ENCODE measurements at places on chromosomes 11 and 22.

GRCh38 chr11:17186932-17187692 lies 20.7 kb downstream of the PIK3C2A start:
- DNase-seq: no peak

DNA sequence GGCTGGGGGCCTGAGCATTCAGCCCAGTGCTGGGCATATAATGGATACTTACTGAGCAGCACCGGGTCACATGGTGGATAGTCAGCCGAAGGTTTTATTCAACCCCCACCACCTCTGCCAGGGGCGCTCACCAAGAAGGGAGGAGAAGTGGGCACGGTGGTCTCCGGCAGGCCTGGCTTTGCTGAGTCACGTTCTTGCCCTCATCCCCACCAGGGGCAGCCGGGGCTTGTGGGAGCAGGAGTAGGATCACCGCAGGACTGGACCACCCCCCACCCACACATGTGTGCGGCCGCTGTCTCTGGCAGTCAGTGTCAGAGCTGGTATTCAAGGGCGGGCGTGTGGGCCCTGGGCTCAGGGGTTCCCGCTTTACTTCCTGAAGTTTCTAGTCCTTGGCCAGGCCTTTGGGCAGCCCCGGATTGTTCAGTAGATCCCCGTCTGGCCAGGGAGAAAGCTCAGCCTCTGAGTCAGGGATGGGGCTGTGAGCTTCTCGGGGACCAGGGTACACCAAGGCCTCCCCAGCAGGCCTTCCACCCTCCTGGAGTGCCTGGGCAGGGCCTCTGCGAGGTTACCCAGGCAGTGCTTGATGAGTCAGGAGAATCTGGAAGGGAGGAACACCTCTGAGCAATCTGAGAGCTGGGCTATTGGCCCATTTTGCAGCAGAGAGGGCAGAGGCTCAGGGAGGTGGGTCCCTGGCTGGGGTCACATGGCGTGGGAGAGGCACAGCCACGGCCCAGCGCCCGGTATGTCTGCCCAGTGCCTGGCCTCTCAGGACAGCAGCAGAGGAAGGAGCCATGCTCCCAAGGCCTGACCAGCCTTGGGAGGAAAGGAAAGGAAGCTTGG lies 60.6 kb downstream of the RTL6 start:
- DNase-seq: no peak

DNA sequence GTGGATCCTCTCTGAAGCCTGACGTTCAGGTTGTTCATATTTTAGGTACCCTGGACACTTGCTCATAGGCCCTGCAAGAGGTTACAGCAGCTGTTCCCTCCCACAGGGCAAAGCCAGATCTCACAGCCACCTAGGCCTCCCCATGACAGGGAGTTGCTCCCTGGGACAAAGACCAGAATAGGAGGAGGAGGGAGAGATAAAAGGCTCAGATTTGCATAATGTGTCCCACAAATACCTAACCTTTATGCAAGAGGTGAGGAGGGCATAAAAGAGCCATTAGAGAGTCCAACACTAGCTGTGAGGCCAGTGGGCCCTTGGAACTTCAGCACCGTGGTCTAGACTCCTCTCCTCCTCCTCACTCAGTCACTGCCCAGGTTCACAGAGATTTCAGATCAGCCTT lies 33.8 kb downstream of the ZNF280B start:
- no peak for DNase-seq

DNA sequence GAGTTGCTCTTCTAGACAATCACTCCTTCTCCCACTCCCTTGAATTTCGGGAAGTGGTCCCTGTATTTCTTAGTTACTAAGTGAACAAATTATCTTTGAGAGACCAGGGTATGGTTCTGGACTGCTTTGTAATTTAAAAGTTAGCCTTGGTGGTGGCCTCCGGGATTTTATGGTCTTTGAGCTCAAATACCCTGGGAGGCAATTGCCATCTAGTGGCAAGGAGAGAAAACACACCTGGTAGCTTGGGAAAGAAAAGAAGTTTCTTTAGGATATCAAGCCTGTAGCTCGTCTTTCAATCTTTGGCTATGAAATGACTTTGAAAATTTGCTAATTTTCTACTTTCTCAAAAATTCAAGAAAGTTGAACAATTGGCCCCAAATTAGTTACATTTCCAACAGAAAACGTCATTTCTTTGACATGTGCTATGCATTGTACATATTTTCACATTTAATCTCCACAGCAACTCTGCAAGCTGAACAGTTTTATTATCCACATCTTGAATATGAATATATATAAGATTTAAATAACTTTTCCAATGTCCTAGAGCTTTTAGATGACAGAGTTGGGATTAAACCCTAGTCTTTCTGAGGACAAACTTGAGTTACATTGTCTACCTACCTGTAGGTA lies 39.1 kb downstream of the MMP27 start:
- peak; percentile 60 for DNase-seq

DNA sequence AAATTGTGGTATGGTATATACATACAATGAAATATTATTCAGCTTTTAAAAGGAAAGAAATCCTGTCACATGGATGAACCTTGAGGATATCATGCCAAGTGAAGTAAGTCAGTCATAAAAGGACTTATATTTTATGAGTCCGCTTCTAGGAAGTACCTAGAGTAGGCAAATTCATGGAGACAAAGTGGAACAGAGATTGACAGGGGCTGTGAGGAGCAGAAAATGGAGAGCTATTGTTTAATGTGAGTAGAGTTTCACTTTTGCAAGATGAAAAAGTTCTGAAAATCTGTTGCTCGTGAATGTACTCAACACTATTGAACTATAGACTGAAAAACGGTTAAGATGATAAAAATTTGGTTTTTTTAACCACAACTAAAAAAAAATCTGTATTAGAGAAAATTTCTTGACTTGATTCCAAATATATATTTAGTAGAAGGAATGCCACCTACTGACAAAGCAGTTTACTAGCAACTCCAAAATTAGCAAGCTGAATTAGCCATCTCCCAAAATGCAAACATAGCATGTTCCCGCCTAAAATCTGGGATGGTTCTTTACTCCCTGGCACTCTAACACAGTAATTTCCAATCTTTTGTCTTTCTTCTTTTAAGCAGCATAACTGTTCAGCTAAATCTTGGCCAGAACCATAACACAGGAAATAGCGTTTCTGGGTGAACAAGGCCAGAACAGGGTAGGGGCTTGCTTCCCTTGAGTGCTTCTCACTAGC lies 1.5 kb downstream of the UFD1 start:
- no peak for DNase-seq

DNA sequence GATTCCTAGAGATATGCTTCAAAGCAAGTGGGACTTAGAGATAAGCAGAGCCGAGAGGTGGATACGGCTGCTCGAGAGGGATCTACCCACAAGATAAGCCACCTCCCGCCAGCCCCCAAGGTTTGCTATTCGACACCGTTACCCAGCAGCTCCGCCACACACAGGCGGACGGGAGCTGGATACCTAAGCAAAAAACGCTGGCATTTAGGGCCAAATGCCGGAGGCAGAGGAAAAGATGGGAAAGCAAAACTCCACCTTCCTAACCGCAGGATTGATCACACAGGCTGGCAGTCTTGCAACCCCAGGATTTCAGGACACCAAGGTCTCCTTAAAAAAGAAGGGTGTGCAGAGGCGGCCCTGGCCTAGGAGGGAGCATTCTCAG lies 709 bp downstream of the FTH1 start:
- peak; percentile 64 for DNase-seq

GRCh38 chr11:117820516-117820915 lies 4.0 kb downstream of the FXYD2 start:
- DNase-seq: no peak

GRCh38 chr11:43403357-43404231 lies 44.9 kb downstream of the TTC17 start:
- no peak for DNase-seq

DNA sequence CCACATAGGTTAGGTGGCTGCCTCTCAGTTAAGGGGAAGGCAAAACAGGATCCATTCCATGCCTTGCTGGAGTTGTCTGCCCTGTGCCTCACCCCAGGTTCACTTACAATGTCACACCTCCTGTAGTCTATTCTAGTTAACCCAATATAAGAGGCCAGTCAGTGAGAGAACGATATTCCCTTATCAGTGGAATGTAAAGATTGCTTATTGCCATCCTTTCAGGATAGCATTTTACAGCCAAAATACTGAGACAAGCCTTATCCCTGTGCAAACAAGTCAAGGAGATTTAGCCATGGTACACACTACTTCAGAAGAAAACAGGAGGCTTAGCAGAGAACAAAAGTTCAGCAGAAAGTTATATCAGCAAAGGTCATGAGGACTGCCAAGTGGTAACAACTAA lies 5.5 kb downstream of the CYP2R1 start:
- DNase-seq: no peak

GRCh38 chr11:90274362-90274761 lies 51.5 kb upstream of the CHORDC1 start:
- DNase-seq: no peak

GRCh38 chr22:38412435-38413084 lies 42.4 kb downstream of the KCNJ4 start:
- DNase-seq: no peak

GRCh38 chr22:27107824-27108223 lies 450.4 kb downstream of the MIAT start:
- DNase-seq: peak; percentile 79

GRCh38 chr11:45048870-45049691 lies 97.4 kb upstream of the PRDM11 start:
- no peak for DNase-seq

- no peak for DNase-seq
Observed at GRCh38 chr11:68942095-68942620, 38.5 kb downstream of the IGHMBP2 start.

DNA sequence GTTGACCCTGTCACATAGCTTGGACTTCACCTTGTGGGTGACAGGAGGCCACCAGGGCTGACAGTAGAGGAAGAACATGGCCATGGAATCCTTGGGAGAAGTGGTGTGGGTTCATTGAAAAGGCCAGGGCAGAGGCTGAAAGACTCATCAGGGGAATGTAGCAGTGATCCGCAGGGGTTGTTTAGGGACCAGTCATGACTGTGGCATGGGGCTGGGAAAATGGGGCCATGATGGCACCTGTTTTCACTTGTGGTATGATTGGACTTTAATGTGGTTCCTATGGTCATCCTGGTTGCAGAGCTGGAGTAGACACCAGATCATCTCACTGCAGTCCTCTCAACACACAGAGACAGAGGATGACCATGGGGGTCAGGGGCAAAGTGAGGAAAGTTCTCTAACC lies 66.7 kb upstream of the MYEOV start:
- DNase-seq: no peak

Measured in SJCRH30 (cell line).